ENCODE measurements at places on chromosomes 4 and X.

GRCh38 chr4:158836002-158836369, 67.2 kb downstream of the FNIP2 start:
- peak overlapping the region; percentile 38 for H3K27ac ChIP-seq
- H3K27me3 ChIP-seq, result no peaks in the 10 kb centered on the region
- peaks cover 22% of the 10 kb centered on the region for H3K36me3 ChIP-seq
- H3K4me3 ChIP-seq, result no peak overlapping the region

GRCh38 chrX:66410806-66411205, 228.1 kb downstream of the EDA2R start:
- no peaks in the 10 kb centered on the region for H3K27me3 ChIP-seq
- H3K4me3 ChIP-seq, result no peak overlapping the region
- H3K27ac ChIP-seq, result no peak overlapping the region
- DNase-seq, result no peak
- no peaks in the 10 kb centered on the region for H3K36me3 ChIP-seq

DNA sequence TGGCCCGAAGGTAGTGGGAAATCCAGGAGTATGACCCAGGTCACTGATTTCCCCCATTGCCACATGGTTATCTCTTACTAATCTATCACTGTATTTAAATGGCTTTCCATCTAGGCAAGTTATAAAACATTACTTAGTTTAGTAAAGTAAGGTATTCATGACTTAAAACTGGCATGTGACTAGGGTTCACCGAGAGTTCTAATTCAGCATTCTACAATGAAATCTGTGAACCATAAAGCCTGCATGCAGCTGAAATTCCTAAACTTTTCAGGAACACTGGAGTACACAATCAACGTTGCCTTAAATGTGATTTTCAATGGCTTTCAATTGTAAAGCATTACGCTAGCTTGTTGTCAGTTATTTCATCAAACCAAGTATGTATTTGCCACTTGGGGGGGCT, 22.7 kb upstream of the PRPS2 start:
- no peak for DNase-seq
- no peak overlapping the region for H3K27ac ChIP-seq
- H3K4me1 ChIP-seq, result peaks cover 4% of the 10 kb centered on the region
- peaks cover 9% of the 10 kb centered on the region for H3K27me3 ChIP-seq
- no peaks in the 10 kb centered on the region for H3K36me3 ChIP-seq
- H3K4me3 ChIP-seq, result no peak overlapping the region

DNA sequence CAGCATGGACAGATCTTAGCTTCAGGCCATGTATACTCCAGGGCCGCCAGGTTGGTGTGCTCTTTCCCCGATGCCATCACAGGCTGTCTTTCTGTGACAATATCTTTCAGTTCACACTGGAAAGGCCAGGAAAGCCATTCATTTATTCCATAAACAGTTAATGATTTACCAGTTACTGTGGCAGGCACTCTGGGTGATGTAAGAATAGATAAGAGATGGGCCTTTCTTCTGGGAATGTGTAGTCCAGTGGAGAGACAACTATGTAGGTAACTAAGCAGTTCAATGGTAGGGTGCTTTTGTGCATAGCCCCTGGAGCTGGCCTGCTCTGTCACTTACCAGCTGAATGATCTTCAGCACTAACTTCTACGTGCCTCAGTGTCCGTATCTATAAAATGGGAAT, 46.3 kb upstream of the LEF1 start:
- H3K27me3 ChIP-seq, result no peaks in the 10 kb centered on the region
- peaks cover 3% of the 10 kb centered on the region for H3K36me3 ChIP-seq
- H3K4me3 ChIP-seq, result no peak overlapping the region
- H3K27ac ChIP-seq, result no peak overlapping the region
- no peak for DNase-seq

DNA sequence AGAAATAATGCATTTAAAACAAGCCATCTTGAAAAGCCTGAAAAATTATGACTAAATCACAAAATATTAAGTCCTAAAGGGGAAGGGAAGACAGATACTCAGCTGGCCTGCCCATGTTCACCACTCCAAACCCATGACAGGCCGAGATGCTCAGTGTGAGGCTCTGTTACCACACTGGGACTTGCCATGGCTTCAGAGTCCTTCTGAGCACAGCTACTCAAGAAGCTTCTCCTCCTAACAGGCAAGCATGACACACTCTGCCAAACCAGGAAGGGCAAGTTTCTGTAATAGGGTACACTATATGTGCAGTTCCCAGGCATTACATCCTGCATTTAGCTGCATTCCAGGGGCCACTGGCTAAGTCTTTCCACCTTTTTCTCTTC, 34.0 kb upstream of the CYBB start:
- H3K4me3 ChIP-seq, result no peak overlapping the region
- no peak overlapping the region for H3K27ac ChIP-seq
- peaks cover 13% of the 10 kb centered on the region for H3K4me1 ChIP-seq
- DNase-seq, result no peak
- H3K27me3 ChIP-seq, result no peaks in the 10 kb centered on the region

GRCh38 chr4:1991596-1992434, 17.0 kb downstream of the NELFA start:
- DNase-seq, result no peak
- no peaks in the 10 kb centered on the region for H3K27me3 ChIP-seq
- no peak overlapping the region for H3K4me3 ChIP-seq
- no peaks in the 10 kb centered on the region for H3K4me1 ChIP-seq
- H3K27ac ChIP-seq, result no peak overlapping the region

DNA sequence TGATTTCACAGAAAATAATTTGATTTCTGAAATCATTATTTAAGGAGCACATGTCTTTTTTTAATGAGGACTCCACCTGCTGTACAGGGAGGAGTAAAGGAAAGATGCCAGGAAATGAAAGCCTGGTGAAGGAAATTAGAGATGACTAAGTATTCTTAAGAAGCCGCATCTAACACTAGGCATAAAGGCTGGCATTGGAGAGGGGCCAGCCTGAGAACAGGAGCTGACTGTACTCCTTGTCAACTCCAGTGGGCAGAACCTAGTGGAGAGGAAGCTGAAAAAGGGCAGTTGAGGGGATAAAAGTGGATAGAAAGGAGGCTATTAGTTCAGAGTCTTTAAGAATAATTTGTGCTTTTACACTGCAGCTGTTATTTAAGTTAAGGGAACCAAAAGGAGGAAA, 393.0 kb downstream of the PPP1R2C start:
- no peak for DNase-seq
- no peaks in the 10 kb centered on the region for H3K4me1 ChIP-seq
- no peak overlapping the region for H3K27ac ChIP-seq
- no peak overlapping the region for H3K4me3 ChIP-seq

All from activated naive CD4-positive, alpha-beta T cell treated with anti-CD3 and anti-CD28 coated beads, Interleukin-2, amount 10 ng/mL, durations not matched to agents 7 days and 5 days (primary cell).